ENCODE measurements at places on chromosomes 7 and 10.

DNA sequence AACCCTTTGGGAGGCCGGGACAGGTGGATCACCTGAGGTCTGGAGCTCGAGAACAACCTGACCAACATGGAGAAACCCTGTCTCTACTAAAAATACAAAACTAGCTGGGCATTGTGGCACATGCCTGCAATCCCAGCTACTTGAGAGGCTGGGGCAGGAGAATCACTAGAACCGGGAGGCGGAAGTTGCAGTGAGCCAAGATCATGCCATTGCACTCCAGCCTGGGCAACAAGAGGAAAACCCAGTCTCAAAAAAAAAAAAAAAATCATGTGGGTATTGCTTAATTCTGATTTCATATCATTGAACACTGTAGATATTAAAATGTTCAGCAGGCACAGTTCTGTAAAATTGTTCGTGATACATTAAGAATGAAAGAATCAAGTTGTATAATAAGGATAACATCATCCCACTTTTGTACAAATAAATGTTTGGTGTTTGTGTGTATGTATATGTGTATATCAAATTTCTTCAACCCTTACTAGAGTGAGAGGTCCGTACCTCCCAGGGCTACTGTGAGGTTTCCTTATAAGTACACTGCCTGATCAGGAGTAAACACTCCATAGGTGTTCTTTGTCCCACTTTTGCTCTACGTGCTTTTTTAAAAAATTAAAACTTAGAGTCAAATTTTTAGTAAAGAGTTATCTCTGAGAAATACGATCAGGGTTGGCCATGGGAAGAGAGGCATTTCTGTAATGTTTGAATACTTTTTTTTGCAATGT, 31.7 kb downstream of the PLEKHS1 start:
- DNase-seq = no peak

- DNase-seq = no peak
These were observed 22.4 kb downstream of the PDLIM1 start for GRCh38 chr10:95268438-95268837.

- no peak for DNase-seq
These were observed 20.7 kb downstream of the LAMB1 start for GRCh38 chr7:107982042-107982840.

DNA sequence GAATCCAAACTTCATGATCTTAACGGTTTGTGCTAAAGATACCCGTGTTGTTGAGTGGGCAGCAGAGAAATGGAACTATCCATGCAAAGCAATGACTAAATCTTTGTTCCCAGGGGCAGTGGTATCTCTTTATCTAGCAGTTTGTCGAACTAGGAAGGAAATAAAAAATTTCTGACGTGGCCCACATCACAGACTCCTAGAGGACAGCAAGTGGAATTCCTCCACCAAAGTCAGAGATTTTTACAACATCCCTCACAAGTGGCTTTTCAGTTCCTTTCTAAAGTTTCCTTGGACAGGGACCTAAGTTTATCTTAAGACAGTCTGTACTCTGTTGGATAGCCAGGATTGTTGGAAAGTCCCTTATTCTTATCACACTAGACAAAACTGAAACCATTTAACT, 136.0 kb downstream of the RAPGEF5 start:
- DNase-seq = no peak

GRCh38 chr10:73113551-73113950, 3.3 kb downstream of the NUDT13 start:
- DNase-seq = no peak

GRCh38 chr10:34335960-34336690, 479.0 kb downstream of the PARD3 start:
- DNase-seq = no peak

DNA sequence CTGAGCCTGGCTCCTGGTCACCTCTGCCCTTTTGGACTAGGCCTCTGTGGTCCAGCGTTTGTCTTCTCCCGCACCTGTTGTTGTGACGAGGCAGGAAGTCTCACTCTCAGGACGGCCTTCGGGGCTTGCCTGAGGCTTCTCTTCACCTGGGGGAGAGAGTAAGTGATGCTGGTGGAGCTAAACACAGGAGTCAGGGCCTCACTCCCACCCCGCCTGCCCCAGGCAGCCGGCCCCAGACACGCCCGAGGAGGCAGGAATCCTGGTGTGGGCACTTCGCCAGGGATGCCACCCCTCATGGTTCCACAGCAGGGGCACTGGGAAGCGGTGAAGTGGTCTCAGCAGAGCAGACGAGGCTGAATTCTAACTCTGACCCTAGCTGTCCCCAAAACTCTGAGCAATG, 42.4 kb downstream of the IL2RA start:
- no peak for DNase-seq

GRCh38 chr7:105584165-105584564, 2.9 kb upstream of the EFCAB10 start:
- no peak for DNase-seq

- DNase-seq = no peak
These were observed 58.7 kb downstream of the ZRANB1 start for GRCh38 chr10:125000366-125001312.
